ENCODE measurements at places on chromosomes 7 and 10.

DNA sequence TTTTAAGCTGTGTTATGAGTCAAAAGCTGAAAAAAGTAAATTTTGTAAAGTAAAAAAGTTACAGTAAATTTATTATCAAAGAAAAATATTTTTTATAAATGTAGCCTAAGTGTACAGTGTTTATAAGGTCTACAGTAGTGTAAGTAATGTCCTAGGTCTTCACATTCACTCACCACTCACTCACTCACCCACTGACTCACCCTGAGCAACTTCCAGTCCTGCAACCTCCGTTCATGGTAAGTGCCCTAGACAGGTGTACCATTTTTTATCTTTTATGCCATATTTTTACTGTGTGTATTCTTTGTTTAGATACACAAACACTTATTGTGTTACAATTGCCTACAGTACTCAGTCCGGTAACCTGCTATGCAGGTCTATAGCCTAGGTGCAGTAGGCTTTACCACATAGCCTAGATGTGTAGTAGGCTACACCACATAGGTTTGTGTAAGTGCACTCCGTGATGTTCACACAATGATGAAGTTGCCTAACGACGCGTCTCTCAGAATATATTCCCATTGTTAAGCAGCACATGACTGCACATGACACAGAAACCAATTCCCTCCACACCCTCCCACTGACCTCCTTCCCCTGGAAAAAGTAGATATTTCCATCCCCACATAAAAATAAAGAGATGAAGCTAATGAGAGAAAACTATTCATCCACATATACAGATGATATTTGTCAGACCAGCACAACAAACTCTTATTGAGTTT lies 44.8 kb upstream of the FGL2 start:
- no peak for DNase-seq
- peaks cover 8% of the 10 kb centered on the region for H3K4me1 ChIP-seq
- no peaks in the 10 kb centered on the region for H3K36me3 ChIP-seq
- H3K27me3 ChIP-seq: no peaks in the 10 kb centered on the region
- H3K4me3 ChIP-seq: no peak overlapping the region

GRCh38 chr7:141884539-141885225 lies 31.5 kb upstream of the OR9A4 start:
- peaks cover 9% of the 10 kb centered on the region for H3K27me3 ChIP-seq
- DNase-seq: no peak
- H3K4me3 ChIP-seq: no peak overlapping the region
- no peak overlapping the region for H3K27ac ChIP-seq

- no peaks in the 10 kb centered on the region for H3K4me1 ChIP-seq
- H3K27me3 ChIP-seq: peaks cover 12% of the 10 kb centered on the region
- H3K27ac ChIP-seq: no peak overlapping the region
- DNase-seq: no peak
- no peaks in the 10 kb centered on the region for H3K36me3 ChIP-seq
These were observed 153.3 kb downstream of the POU6F2 start for GRCh38 chr7:39130857-39131526.

GRCh38 chr10:3512263-3512662 lies 272.7 kb downstream of the KLF6 start:
- H3K4me1 ChIP-seq: peaks cover 16% of the 10 kb centered on the region
- no peak overlapping the region for H3K4me3 ChIP-seq
- DNase-seq: no peak
- no peak overlapping the region for H3K27ac ChIP-seq
- no peaks in the 10 kb centered on the region for H3K27me3 ChIP-seq

DNA sequence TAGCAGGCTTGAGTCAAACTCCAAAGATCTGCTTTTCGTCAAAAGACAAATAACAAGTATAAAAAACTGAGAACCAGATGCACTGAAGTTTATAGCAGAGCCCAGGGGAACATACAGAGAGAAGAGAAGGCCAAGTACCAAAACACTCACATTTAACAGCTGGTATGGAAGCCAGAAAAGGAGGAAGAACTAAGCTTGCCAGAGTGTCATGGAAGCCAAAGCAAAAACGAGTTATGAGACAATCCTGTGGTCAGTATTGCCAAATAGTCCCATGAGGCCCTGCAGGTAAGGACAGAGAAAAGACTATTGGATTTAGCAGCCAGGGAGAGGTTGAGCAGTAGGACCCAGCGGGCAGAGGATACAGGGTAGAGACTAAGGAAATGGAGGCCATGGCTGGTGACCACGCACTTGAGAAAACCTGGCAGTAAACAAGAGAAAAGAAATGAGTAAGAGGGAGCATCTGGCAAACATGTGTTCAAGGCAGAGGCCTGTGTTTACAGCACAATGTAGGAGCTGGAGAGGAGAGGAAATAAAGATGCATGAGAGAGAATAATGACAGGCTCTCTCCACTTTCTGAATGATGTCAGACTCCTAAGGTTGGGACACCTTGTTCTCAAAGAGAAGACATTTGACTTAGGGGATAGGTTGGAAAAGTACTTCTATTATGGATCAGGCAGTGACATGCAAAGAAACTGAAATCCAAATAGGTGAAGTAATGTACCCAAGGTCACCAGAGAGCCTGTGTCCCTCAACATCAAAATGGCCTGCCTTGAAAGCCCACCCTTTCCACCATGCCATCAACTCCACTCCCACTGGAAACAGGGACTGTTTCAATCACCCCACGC lies 9.1 kb downstream of the CREB3L2 start:
- no peak overlapping the region for H3K27ac ChIP-seq
- H3K4me1 ChIP-seq: peaks cover 21% of the 10 kb centered on the region
- peaks cover 7% of the 10 kb centered on the region for H3K36me3 ChIP-seq
- no peak overlapping the region for H3K4me3 ChIP-seq

GRCh38 chr10:110405380-110405779 lies 92.3 kb upstream of the DUSP5 start:
- no peaks in the 10 kb centered on the region for H3K36me3 ChIP-seq
- no peak for DNase-seq
- H3K4me1 ChIP-seq: peaks cover 11% of the 10 kb centered on the region
- H3K27ac ChIP-seq: no peak overlapping the region

- H3K4me1 ChIP-seq: peaks cover 11% of the 10 kb centered on the region
These were observed 160.2 kb downstream of the SRPK2 start for GRCh38 chr7:105228555-105228954.

GRCh38 chr7:99837649-99838361 lies 10.0 kb downstream of the CYP3A43 start:
- no peak overlapping the region for H3K4me3 ChIP-seq
- no peaks in the 10 kb centered on the region for H3K27me3 ChIP-seq
- DNase-seq: no peak
- H3K27ac ChIP-seq: no peak overlapping the region
- peaks cover 16% of the 10 kb centered on the region for H3K4me1 ChIP-seq

DNA sequence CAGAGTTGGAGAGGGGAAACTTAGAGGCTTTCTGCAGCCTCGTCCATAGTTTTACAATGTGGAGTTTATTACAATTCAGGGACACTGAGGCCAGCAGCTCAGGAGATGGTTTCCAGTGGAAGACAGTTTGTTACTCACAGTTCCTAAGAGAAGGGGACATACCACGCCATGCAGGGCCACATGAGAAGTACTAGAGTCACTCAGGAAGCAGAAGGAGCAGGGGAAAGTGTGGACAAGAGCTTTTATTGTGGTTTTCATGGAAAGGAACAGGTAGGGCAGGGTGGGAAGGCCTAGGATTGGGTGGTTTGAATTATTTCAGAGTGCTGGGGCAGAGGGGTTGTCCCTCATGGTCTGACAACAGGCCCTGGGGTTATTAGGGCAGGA lies 292.1 kb upstream of the IGFBP3 start:
- no peaks in the 10 kb centered on the region for H3K4me1 ChIP-seq
- no peak for DNase-seq
- H3K27me3 ChIP-seq: no peaks in the 10 kb centered on the region
- H3K4me3 ChIP-seq: no peak overlapping the region
- H3K27ac ChIP-seq: no peak overlapping the region

- DNase-seq: peak; percentile 91
- peaks cover 10% of the 10 kb centered on the region for H3K27me3 ChIP-seq
- H3K36me3 ChIP-seq: no peaks in the 10 kb centered on the region
- H3K4me1 ChIP-seq: peaks cover 11% of the 10 kb centered on the region
These were observed 16.9 kb upstream of the ZFAND2A start for GRCh38 chr7:1176891-1177373.

DNA sequence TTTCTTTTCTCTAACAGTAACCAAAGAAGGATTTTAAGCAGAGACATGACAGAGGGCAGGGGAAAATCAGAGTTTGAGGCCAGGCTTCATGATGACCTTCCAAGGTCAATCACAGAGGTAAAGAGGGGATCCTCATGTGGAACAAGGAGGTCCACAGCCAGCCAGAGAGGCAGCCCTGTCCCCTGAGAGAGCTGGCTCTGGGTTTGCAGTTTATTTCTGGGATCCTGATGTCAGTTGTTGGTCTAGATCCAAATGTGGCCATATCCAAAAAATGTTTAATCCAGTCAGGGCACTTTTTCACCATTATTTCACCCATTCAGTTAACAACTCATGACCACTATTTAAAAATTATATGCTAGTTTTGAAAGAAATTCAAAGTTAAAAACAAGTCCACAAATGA lies 45.6 kb downstream of the GPR141 start:
- no peak overlapping the region for H3K4me3 ChIP-seq
- H3K36me3 ChIP-seq: no peaks in the 10 kb centered on the region
- H3K27me3 ChIP-seq: peaks cover 6% of the 10 kb centered on the region
- no peak overlapping the region for H3K27ac ChIP-seq
- H3K4me1 ChIP-seq: peaks cover 6% of the 10 kb centered on the region

DNA sequence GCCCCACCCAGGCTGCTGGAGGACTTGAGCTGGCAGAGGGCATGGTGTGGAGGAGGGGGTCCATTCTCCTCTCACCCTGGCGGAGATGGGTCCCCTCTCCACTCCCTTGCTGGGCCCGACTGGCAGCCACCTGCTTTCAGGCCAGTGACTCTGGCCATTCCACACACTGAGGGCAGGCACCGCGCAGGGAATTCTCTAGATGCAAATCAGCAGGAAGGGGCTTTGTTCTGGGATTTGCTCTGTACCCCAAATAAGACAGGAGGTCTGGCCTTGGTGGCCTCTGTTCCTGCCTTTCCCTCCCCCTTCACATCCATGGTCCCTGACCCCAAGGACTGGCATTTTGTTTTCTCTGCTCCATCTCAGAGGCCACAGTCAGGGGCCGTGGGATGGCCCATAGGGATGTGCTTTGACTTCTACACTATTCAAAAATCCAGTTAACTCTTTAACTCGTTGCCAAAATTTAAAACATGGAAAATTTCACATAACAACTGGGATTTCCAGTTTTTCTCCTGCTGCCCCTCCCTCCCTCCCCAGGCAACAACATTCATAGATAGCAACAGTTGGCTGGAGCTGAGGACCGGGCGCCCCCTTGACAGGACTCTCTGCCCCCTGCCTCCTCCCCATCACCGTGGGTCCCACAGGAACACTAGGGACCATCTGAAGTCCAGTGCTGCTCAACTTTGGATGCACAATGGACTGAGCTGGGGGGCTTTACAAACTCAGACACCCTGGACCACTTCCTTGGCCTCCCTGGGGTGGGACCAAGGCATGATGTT lies 33.9 kb downstream of the PPIF start:
- H3K36me3 ChIP-seq: no peaks in the 10 kb centered on the region
- H3K27ac ChIP-seq: no peak overlapping the region
- no peaks in the 10 kb centered on the region for H3K4me1 ChIP-seq
- no peaks in the 10 kb centered on the region for H3K27me3 ChIP-seq

- H3K27me3 ChIP-seq: no peaks in the 10 kb centered on the region
- H3K4me3 ChIP-seq: no peak overlapping the region
- H3K27ac ChIP-seq: no peak overlapping the region
- no peaks in the 10 kb centered on the region for H3K36me3 ChIP-seq
These were observed 307.3 kb downstream of the SORCS1 start for GRCh38 chr10:106857213-106857612.

- peaks cover 9% of the 10 kb centered on the region for H3K27me3 ChIP-seq
- H3K27ac ChIP-seq: no peak overlapping the region
- peaks cover 3% of the 10 kb centered on the region for H3K4me1 ChIP-seq
- no peaks in the 10 kb centered on the region for H3K36me3 ChIP-seq
These were observed 338.3 kb downstream of the CXCL12 start for GRCh38 chr10:44046605-44047004.

DNA sequence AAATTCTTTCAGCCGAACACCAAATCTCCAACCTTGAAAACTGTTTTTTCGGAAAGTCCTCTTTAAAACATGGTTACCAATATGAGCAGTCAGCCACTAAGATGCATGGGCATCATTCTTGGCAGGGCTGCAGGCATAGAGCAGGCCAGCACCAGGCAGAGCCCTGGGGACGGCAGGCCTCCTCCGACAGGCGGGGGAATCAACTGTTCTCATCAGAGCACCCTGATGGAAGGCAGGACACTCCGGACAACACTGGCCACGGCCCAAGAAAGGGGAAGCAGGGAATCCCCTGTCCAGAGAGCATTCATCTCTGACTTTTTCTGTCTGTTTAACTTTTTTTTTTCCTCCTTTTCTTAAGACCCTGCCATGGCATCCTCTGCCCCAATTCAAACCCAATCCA lies 1.4 kb upstream of the NOS3 start:
- no peak for DNase-seq
- H3K27ac ChIP-seq: no peak overlapping the region
- peaks cover 30% of the 10 kb centered on the region for H3K4me1 ChIP-seq
- H3K36me3 ChIP-seq: no peaks in the 10 kb centered on the region
- H3K4me3 ChIP-seq: no peak overlapping the region
- H3K27me3 ChIP-seq: no peaks in the 10 kb centered on the region

GRCh38 chr7:32357535-32358277 lies 132.5 kb downstream of the LSM5 start:
- peaks cover 12% of the 10 kb centered on the region for H3K27me3 ChIP-seq
- H3K36me3 ChIP-seq: peaks cover 1% of the 10 kb centered on the region
- no peak for DNase-seq

- no peak for DNase-seq
- H3K4me1 ChIP-seq: peaks cover 35% of the 10 kb centered on the region
- H3K27ac ChIP-seq: peak overlapping the region; percentile 18
- H3K4me3 ChIP-seq: peak overlapping the region; percentile 59
- H3K27me3 ChIP-seq: no peaks in the 10 kb centered on the region
These were observed 1.5 kb upstream of the KCTD7 start for GRCh38 chr7:66627151-66627681.

- H3K36me3 ChIP-seq: peaks cover 8% of the 10 kb centered on the region
- peaks cover 33% of the 10 kb centered on the region for H3K4me1 ChIP-seq
- DNase-seq: no peak
- no peaks in the 10 kb centered on the region for H3K27me3 ChIP-seq
- peak overlapping the region; percentile 99 for H3K27ac ChIP-seq
These were observed 719 bp downstream of the ZNF33B start for GRCh38 chr10:42637648-42638054.

DNA sequence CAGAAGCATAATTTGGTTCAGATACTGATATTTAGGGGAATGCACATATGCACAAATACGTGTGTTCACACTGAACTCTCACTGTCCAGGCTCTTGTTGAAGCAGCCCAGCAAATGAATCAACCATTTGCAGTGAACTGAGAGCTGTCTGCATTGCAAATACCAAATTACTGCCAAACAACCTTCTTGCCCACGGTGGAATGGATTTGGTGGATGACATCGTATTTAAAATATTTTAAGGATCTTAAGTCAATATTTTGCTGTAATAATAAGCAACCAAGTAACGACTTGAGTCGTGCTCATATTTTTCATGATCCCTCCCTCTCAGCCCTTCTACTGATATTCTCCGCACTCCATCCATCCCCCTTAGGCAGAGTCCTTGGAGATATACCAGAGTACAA lies 107.9 kb upstream of the FEZF1 start:
- no peaks in the 10 kb centered on the region for H3K27me3 ChIP-seq
- H3K27ac ChIP-seq: no peak overlapping the region
- H3K4me3 ChIP-seq: no peak overlapping the region
- no peaks in the 10 kb centered on the region for H3K36me3 ChIP-seq
- no peak for DNase-seq

GRCh38 chr7:156305351-156305750 lies 335.2 kb upstream of the RNF32 start:
- H3K36me3 ChIP-seq: no peaks in the 10 kb centered on the region
- no peak overlapping the region for H3K4me3 ChIP-seq
- DNase-seq: no peak
- no peaks in the 10 kb centered on the region for H3K27me3 ChIP-seq
- H3K4me1 ChIP-seq: no peaks in the 10 kb centered on the region
- H3K27ac ChIP-seq: no peak overlapping the region

Data from activated naive CD4-positive, alpha-beta T cell treated with anti-CD3 and anti-CD28 coated beads for 36 hours (primary cell).